Right ventricle myocardium inferior (tissue), 1 donor: ENCODE measurements at places on chromosomes 16 and 17. TPM values are rescaled to one million over a fixed set of nuclear protein-coding genes. Genes with fewer than 3 reads are reported as not detected.

NPIPB6 gene
- total RNA-seq: 0.73 TPM

CDH5 gene
- total RNA-seq: 58.4 TPM

DNA sequence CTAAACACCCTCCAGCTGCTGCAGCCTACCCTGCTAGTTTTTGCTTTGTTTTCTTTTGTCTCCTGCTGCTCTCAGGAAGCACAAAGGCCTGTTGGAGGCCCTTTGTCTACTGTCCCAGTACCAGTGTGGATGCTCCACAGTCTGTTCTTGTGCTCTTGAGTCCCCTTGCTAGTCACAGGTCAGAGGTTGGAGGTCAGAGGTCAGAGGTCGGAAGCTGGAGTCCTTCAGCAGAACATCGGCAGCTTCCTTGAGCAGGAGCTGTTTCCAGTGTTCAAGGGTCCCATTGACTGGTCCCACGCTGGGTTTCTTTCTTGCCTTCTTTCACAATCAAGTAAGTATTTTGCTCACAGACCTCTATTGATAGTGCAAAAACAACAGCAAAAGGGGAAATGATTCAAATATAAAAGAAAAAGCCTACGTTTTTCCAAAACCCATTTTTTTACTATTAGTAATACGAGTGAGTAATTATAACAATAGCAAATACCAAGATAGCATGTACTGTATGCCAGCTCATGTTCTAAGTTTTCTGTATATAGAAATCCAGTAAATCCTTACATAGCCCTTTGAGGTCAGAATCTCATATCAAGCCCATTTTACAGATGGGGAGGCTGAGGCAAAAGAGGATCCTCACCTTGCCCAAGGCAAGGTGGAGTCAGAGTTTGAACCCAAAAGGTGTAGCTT, 10.9 kb upstream of the IL34 start:
- no peak for DNase-seq

FOXN1 gene
- total RNA-seq: not detected

GRCh38 chr16:73993878-73994277, 302.7 kb upstream of the PSMD7 start:
- no peak for DNase-seq

SLC13A2 gene
- not detected for total RNA-seq

KCNH6 gene
- not detected for total RNA-seq

DNA sequence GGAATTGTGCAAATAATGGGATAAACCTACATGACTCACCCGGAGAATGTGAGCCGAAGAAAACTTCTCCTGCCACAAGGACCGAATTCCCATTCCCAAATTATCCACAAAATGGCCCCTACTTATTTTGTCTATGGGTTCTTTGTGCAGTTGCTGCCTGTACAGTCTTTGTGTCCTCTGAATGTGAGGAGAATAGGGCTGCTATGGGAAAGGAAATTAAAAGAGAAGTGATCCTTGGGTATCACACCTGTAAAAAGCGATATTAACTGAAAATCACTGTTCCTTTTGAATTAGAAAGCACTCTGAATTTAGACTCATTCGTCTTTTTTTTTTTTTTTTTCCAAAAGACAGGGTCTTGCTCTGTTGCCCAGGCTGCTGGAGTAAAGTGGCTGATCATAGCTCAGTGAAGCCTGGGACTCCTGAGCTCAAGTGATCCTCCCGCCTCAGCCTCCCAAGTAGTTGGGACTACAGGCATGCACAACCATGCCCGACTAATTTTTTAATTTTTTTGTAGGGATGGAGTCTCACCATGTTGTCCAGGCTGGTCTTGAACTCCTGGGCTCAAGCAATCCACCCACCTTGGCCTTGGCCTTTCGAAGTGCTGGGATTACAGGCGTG, 45.4 kb downstream of the CHD9 start:
- no peak for DNase-seq

- DNase-seq: peak; percentile 64
Observed at GRCh38 chr17:42414704-42415409, 8.2 kb downstream of the CAVIN1 start.

- no peak for DNase-seq
Observed at GRCh38 chr17:80779961-80780380, 211.7 kb upstream of the CHMP6 start.

GRCh38 chr16:48503336-48503735, 106.6 kb downstream of the N4BP1 start:
- no peak for DNase-seq

TEKT5 gene
- total RNA-seq: not detected

- DNase-seq: no peak
Observed at GRCh38 chr17:45688353-45688752, 95.8 kb upstream of the CRHR1 start.

SLFN12L gene
- total RNA-seq: 0.32 TPM

- no peak for DNase-seq
Observed at GRCh38 chr17:4407216-4407615, 26.5 kb upstream of the SPNS3 start.

NPTX1 gene
- not detected for total RNA-seq

KRT27 gene
- not detected for total RNA-seq

GRCh38 chr17:37429453-37429852, 22.8 kb downstream of the TADA2A start:
- no peak for DNase-seq

SLFN14 gene
- total RNA-seq: not detected

DUSP3 gene
- 260 TPM for total RNA-seq

DNA sequence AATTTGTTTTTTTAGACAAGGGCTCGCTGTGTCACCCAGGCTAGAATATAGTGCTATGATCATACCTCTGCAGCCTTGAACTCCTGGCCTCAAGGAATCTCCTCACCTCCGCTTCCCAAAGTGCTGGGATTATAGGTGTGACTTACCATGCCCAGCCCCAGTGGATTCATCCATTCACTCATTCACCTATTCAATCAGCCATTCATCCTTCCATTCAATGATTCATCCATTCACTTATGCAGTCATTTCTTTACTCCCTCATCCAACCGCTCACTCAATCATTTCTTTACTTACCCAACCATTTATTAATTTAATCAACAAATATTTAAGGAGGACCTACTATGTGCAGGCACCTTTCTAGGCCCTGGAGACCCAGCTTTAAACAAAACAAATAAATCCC, 25.7 kb downstream of the DEXI start:
- DNase-seq: no peak

- DNase-seq: peak; percentile 63
Observed at GRCh38 chr17:29593591-29594518, 923 bp downstream of the ANKRD13B start.

DNA sequence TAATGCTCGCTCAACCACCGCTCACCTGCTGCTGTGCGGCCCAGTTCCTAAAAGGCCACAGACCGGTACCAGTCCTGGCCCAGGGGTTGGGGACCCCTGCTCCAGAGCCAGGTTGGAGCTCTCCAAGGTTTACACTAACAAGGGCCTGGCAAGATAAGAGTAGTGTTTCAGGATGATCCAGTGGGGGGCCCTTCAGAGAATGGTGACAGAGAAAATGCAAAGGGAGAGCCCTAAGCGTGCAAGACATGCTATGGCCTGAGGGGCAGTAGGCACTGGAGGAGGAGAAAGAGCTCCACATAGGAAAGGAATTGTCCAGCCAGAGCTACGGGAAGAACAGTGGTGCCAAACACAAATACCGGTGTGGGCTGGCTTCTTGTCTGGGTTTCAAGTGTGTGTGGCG, 233.4 kb downstream of the STX8 start:
- DNase-seq: no peak

TBX21 gene
- 0.27 TPM for total RNA-seq

DNA sequence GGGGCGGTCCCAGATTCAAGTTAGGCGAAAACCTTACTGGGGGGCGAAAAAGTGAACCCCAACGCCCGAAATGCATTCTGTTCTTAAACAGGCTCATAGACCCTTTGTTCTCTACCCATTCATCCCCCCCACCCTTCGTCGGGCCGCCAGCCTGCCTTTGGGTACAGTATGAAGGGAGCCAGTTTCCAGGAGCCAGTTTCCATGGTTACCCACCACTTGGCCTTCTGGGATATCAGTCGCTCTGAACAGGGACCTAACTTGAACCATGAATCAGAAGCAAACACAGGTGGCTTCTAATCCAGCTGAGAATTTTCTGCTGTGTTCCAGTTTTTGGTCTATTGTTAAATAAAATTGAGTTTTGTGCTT, 532 bp downstream of the DHX40 start:
- DNase-seq: peak; percentile 69

ACAP1 gene
- total RNA-seq: 14.0 TPM

- no peak for DNase-seq
Observed at GRCh38 chr17:50675627-50676026, 32.1 kb downstream of the ANKRD40 start.

DNA sequence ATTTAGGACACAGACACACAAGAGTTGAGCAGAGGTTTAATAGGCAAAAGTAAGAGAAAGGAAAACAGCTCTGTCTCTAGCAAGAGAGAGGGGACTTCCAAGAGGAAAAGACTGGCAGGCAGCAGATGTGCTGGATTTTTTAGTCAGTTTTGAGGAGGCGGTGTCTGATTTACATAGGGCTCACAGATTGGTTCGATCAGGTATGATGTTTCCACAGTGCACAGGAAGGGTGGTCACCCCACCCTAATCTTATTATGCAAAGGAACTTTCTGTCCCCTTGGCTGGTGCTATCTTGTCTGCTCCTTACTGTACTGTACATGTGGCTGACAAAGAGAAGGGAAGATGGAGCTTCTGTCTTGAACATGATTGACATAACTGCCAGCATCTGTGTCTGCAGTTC, 25.3 kb downstream of the BFAR start:
- no peak for DNase-seq

DNA sequence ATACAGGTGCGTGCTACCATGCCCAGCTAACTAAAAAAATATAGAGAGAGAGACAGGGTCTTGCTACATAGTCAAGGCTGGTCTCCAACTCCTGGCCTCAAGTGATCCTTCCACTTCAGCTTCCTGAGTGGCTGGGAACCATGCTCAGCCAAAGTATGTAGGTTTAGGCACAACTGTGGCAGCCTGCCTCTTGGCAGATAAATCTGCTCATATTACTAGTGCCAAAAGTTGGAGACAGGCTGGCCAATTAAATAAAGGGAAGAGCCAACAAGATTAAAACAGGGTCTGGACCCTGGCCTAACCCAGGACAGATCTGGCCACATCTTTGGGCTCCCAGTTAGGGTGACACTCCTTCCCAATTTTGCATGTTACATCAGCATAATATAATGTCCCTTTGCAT, 151.7 kb downstream of the CBLN1 start:
- no peak for DNase-seq

DNA sequence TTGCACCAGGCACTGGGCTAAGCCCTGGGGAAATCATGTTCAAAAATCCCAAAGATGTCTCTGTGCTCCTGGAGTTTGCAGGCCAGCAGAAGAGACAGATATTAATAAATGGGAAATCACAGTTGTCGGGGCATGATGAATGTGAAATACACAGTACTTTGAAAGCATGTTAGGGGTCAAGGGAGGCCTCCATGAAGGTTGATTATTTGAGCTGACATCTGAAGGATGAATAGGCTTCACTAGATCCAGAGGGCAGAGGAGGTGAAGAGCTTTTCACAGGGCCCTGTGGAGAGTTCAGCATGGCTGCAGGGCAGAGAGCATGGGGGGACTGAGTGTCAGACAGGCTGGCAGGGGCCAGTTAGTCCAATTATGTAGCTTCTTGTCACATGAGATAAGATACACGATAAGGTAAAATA, 2.6 kb downstream of the ANKRD40CL start:
- DNase-seq: no peak

DNA sequence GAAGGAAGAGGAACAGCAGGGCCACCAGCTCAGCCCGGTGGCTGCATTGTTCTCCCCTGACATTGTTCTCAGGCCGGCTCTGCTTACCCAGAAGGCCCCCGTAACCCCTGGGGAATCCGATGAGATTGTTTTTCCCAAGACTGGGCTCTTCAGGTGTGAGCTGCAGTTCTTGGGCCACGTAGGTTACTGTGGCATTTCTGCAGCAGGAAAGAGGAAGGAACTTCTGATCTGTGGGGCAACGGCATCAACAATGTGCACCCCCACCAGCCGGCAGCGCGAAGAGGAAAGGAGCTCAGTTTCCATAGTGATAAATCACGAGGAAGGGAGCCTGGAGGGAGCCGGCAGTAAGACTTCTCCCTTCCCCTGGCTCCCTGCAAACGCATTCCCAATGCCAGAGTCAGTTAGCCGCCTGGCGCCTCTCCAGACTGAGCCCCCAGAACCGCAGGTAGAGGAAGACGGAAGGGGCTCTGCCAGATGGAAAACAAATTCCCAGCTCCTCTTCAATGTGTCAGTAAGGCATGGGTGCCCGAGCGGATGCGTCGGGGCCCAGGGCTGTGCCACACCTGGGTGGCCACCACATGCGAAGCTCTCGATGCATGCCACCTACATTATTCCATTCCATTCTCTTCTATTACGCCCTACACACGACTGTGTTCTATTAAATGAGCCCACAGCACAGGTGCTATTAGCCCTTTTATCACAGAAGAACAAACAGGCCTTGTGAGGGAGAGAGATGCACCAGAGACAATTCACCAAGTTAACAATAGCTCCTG, 21.5 kb upstream of the PECAM1 start:
- peak; percentile 86 for DNase-seq

DNA sequence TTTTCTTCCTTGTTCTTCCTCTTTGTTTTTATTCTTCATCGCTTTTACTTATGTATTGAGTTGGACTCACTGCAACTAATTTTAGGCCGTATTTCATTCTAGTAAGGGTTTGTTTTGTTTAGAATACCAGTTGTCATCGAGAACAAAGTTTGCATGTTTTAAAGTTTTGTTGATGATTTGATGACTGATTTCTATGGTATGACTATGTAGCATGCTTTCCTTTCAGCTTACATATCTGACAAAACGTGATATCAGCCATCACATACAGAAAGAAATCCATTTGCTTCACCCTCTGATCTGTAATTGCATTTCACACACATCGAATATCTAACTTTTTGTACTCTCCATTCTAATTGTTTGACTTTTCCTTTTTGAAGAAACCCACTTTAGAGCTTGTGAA, 4.0 kb downstream of the PRKCA start:
- no peak for DNase-seq

DNA sequence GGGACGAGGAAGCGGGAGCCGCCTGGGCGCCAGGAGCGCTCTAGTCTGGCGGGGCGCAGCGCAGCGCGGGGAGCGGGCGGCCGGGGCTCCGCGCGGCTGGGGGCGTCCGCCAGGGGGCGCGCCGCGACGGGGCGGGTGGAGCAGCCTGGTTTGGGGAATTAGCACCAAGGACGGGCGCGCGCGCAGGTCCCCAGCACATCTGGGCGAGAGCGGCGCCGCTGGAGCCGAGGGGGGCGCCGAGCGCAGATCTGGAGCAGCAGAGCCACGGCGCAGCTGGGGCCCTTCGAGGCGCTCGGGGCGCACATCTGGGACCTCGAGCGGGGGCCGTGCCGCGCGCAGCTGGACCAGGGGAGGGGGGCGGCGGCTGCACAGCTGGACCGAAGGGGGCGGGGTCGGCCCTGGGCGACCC, at the start of gene NXPH3:
NXPH3 (plus strand) TSS at position 193 of the 409 bp plus-strand sequence. CDS start 349 bp downstream, outside the sequence.
- DNase-seq: peak; percentile 88

DNA sequence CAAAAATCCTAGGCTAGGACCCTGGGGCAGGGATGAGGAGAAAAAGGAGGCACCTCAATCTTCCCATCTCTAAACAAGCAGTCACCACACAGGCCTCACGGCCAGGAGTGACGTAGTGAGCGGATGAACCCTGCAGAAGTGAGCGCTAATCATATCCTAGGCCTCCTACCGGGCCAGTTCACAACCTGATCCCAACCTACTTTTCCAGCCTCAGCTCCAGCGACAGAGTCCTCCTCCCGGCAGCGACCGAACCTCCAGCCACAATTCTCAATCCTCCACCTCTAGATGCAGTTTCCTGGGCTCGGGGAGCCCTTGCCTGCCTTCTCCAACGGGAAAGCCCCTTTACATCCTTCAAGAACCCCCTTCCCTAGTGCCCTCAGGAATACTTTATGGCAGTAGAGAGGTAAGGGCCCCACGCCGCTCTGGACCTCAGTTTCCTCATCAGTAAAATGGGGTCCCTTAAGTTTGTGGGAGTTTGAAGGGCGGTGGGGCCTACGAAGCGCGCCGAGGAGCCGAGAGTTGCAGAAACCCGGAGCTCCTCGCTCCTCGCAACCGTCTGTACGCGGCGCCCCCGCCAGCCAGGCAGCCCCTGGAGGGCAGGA, 1.4 kb downstream of the ZNF668 start:
- peak; percentile 51 for DNase-seq
